ENCODE measurements at places on chromosomes 11 and 22.

GRCh38 chr11:113296447-113297205 is 17.8 kb upstream of the TTC12 start:
- DNase-seq = no peak

DNA sequence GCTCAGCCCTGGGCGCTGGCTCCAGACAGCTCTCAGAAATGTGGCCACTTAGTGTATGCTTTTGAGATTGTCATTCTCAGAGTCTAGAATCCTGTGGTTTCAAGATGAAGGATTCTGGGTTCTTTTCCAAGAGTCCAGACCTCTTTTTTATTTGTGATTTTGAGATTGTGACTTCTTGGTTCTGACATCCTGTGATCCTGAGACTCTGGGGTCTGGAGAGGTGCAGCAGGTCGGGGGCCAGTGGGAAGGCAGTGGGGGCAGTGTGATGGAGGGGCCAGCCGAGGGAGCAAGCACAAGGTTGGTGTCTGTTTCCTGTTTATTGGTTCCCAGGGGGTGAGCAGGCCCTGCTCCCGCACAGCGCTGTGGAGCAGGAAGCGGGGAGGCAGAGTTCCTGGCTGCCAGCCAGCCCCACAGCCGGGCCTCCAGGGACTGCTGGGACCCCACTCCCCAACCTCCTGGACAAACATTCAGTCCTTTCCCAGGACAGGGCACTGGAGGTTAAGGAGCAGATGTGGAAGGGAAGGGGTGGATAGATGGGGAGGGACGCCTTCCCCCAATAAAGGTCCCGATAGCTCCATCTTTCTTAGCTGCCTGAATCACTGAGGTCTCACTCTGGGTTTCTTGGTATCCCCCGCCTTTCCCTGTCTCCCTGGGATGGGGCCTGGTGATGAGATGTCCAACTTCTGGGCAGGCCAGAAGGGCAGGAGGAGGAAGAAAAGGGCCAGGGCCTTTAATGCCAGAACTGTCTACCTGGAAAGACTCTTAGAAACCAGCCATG is 13.7 kb downstream of the ARHGEF17 start:
- DNase-seq = no peak

- no peak for DNase-seq
These were observed 10.7 kb downstream of the VSIG10L2 start for GRCh38 chr11:125956391-125957134.

- DNase-seq = no peak
These were observed 743.8 kb downstream of the NTM start for GRCh38 chr11:132114185-132114584.

DNA sequence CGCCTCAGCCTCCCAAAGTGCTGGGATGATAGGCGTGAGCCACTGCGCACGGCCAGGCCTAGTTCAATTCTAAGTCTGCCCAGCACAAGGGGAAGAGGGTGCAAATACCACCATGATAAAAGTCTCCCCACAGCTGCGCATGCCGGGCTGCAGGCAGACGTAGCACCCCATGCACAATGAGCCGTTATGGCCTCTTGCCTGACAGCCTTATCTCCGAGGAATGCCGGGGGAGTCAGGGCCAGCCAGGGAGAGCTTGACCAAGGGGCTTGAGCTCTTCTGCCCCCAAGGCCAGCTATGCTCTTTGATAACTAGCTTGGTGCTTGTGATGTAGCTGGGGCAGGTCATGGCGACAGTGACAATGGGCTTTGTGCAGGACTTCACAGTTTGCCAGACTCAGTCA is 13.7 kb upstream of the SCUBE1 start:
- DNase-seq = no peak
